ENCODE measurements at places on chromosomes 11 and 22.

DNA sequence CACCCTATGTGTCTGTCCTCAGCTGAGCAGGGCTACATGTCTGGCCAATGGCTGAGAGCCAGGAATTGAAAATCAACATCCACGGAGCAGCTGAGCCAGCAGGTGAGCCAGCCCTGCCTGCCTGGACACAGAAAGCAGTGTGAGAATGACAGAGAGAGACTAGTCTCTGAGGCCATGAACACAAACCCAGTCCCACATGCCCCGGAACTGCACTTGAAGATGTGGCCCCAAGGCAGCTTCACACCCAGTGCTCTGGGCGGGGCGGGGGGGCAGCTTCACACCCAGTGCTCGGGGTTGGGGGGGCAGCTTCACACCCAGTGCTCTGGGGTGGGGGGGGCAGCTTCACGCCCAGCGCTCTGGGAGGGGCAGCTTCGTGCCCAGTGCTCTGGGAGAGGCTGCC lies 37.6 kb downstream of the TRMU start:
- DNase-seq = no peak

- no peak for DNase-seq
These were observed 718 bp downstream of the LTBP3 start for GRCh38 chr11:65557280-65558001.

DNA sequence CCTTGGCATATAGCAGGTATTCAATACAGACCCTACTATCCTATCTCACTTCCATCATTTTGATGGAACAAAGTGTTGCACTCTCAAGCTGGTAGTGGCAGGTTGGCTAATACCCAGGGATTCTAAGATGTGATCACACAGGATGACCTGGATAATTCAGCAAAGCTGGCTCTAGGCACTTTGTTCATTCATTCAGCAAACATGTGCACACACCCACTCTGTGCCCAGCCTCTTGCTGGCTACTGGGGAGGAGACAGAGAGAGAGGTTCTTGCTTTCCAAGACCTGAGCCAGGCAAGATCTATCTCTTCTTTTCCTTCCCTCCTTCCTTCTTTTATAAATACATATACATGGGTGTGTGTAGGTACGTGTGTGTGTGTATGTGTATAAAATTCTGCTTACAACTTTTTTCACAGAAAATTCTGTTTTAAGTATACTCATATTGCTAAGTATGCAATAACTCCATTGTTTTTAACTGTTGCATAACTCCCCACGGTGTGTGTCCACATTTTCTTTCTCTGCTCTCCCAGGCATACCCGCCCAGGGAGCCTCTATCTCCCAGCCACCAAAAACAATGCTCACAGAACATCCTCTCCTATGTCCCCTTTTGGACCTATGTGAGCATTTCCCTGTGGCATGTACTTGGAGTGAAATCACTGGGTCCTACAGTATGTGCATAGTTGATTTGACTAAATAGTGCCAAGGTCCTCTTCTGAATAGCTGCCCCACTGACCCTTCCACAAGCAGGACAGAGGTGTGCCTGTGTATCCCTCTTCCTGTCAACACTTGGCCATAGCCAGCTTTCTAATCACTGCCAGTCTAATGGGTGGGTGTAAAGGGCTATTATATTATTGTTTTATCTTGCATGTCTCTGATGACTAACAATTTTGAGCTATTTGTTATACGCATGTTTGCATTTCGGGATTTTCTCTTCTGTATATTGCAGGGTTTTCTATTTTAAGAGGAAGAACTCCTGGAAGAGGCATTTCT lies 27.5 kb downstream of the CLPB start:
- no peak for DNase-seq

GRCh38 chr11:78612721-78613377 lies 38.2 kb upstream of the NARS2 start:
- no peak for DNase-seq

- no peak for DNase-seq
These were observed 23.1 kb downstream of the PTPN5 start for GRCh38 chr11:18768472-18768901.

DNA sequence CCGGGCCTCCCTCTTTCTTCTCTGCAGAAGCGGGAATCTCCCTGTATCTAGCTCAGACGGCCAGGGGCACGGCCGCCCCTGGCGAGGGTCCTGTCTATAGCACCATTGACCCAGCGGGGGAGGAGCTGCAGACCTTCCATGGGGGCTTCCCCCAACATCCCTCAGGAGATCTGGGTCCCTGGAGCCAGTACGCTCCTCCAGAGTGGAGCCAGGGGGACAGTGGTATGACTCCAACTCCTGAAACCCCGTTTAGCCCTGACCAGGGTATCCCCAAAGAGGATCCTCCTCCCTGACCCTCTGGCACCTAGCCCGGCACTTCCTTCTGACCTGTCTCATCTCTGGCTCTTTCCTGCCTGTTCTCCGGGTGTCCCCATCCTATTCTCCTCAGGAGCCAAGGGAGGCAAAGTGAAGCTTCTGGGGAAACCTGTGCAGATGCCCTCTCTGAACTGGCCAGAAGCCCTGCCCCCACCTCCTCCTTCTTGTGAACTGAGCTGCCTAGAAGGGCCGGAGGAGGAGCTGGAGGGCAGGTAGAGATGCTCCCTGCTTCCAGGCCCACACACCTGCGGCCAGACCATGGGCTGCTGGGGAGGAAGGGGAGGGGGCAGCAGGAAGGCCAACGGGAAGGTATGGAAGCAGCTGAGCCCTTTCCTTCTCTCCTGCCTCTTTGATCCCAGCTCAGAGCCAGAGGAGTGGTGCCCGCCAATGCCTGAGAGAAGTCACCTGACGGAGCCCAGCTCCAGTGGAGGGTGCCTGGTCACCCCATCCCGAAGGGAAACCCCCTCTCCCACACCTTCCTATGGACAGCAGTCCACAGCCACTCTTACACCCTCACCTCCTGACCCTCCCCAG lies 12.9 kb downstream of the ROBO3 start:
- DNase-seq = no peak

GRCh38 chr11:13927481-13927880 lies 35.0 kb upstream of the SPON1 start:
- DNase-seq = no peak

DNA sequence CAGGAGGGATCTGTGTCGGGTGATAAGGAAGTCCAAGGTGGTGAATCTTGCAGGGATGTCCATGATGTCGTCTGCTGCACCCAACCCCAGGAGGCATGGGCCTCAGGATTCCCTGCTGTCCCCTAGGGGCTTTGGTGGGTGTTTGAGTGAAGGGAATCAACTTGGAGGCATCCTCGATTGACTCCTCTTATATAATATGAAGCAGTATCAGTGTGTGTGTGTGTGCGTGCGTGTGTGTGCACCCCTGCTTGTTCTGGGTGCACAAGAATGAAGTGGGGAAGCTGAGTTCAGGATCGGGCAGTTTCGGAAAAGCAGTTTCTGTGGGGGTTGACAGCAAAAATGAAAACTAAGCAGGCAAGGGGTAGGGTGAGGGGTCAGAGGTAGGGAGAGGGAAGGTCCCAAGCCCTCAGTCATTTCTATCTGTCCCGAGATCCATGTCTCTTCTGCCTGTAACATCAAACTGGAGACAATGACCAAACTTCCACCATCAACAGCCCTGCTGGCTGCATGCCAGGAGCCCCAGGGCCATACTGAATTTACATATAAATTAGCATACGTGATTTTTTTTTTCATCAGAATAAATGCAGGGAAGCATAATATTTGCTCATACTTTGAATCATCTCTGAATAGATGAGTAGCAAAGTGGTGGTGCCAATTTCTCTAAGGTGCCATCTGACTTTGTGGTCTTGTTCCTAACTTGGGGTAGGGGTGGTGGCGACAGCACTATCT lies 2.0 kb downstream of the NTM start:
- no peak for DNase-seq

GRCh38 chr22:49546811-49547585 lies 280.7 kb downstream of the BRD1 start:
- DNase-seq = no peak

- DNase-seq = no peak
These were observed 24.1 kb upstream of the GRK3 start for GRCh38 chr22:25540166-25540907.

DNA sequence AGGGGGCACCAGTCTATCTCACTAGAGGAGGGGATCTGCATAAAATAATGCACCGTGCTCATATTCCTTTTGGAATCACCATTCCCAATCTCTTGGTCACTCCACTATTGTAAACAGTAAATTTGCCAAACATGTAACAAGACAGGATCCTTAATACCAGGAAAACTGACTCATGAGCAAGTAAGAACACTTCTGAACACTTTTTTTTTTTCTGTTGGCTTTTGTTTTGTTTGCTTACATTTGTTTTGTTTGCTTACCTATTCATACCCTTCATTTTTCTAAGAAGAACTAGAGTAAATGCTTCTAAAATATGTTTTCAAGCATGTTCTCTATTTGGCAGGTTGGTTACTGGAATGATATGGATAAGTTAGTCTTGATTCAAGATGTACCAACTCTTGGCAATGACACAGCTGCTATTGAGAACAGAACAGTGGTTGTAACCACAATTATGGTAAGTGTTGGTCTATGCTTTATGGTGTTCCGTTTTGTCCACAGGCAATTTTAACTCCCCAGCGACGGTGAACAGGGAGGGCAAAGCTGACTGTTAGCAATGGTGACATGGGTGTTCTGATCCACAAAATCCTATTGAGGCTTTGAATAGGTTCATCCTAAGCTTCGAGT lies 111.8 kb downstream of the MSANTD4 start:
- no peak for DNase-seq

DNA sequence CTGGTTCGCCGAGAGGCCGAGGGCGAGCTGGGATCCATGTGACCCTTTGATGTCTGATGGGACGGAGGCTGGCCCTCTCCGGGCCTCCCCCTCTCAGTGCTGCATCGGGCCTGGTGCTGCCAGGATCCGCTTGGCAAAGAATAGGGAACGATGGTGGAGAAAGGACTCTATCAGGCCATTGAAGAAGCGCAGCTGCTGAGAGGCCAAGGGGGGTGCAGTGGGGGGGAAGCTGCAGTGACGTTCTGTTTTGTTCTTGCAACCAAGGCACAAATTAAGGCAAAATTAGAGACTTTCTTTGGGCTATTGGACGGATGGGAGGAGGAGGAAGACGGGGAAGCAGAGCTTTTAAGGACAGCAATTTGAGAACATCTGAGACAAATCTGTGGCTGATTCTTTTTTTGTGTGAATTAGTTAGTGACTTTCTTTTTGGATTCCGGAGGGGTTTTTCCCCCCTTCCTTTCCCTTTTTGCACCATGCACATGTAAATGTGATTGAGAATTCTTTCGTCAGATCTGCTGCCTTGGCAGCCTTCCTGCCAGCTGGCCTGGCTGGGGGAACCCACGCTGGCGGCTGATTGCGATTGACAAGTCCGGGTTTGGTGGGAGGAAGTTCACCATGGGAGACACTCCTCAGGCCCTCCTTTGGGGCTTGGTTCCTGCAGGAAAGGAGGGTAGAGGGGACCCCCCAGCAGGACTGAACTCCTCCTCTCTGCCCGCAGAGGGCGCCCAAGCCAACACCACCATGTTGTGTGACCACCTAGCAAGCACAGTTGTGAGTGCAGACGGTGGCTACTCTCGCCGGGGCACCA lies 214.6 kb downstream of the NTM start:
- DNase-seq = no peak

DNA sequence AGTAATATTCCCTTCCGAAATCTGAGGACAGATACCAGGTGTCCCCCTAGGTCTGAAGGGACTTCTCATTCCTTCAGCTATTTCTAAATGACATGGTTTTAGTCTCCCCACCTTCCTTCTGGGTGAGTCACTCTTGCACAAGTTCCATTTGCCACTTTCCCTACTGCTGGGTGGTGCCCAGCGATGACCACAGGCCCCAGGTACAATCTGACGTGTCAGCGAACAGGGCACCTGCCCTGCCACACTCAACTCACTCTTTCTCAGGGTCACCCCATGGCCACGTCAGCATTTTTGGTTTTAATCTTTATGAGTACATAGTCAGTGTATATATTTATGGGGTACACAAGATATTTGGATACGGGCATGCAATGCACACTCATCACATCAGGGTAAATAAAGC lies 17.2 kb downstream of the POU2AF1 start:
- DNase-seq = no peak

- no peak for DNase-seq
These were observed 86.1 kb upstream of the HORMAD2 start for GRCh38 chr22:29994027-29994715.

GRCh38 chr22:40289991-40290459 lies 56.3 kb upstream of the ADSL start:
- peak; percentile 75 for DNase-seq

GRCh38 chr11:8652140-8652539 lies 30.3 kb downstream of the TRIM66 start:
- DNase-seq = no peak

GRCh38 chr11:46876471-46876870 lies 30.4 kb upstream of the CKAP5 start:
- DNase-seq = no peak

DNA sequence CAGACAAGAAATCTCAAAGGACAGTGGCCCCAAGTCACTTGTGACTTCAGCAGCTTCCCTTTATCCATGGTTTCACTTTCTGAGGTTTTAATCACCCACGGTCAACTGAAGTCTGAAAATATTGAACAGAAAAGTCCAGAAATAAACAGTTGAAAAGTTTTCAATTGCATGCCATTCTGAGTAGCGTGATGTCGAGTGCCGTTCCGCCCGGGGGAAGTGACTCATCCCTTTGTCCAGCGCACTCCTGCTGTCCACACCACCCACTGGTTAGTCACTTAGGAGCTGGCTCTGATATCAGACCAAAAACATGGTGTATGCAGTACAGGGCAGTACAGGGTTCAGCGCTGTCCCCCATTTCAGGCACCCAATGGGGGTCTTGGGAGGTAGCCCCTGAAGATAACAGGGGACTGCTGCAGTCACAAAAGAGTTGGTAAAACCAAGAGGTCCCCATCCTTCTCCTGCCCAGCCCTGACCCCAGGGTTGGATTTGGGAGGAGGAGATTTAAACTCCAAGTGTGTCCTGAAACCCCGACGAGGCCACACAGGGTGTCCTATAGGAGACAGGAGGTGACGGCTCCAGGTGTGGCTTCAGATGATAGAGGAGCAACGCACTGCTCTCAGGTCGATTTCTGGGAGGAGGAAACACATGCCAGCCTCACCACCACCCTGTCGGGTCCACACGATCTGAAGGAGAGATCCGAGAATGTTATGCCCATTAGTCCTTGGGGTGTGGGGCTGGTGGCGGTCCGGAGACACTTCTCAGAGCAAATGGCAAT lies 390.1 kb downstream of the CTTN start:
- no peak for DNase-seq

GRCh38 chr11:59582006-59582405 lies 33.6 kb downstream of the OSBP start:
- no peak for DNase-seq
